ENCODE measurements at places on chromosomes 7 and 10.

GRCh38 chr10:60434418-60435046, 44.9 kb upstream of the ANK3 start:
- no peak for DNase-seq

- DNase-seq = no peak
Observed at GRCh38 chr10:78584266-78584665, 484.5 kb upstream of the ZMIZ1 start.

DNA sequence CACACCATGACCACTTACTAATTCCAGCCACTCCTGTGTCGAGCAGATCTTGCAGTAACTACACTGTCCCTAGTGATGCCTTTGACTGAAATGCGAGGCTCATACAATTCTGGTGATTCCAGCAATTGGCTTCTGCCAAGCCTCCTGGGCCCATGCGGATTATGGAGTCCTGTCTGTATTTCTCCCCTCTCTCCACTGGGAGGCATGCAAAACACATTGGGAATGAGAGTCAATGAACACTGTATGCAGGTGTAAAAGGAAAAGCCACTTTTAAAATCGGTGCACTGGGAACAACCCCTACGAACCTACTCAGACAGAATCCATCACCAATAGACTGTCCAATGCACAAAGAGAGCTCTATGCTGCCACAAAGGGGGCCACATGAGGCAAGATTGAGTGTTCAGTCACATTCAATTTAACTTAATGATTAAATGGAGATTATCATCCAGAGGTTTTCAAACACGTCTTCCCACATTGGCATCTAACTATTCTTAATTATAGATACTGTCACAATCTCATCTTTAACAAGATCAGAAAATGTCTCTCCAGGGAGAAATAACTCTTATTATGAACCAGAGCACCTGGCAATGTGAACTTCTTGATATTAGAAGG, 550.6 kb downstream of the GLRX3 start:
- no peak for DNase-seq

GRCh38 chr7:116942504-116942903, 10.8 kb upstream of the ST7 start:
- no peak for DNase-seq

GRCh38 chr7:25067726-25068501, 57.1 kb downstream of the CYCS start:
- no peak for DNase-seq

DNA sequence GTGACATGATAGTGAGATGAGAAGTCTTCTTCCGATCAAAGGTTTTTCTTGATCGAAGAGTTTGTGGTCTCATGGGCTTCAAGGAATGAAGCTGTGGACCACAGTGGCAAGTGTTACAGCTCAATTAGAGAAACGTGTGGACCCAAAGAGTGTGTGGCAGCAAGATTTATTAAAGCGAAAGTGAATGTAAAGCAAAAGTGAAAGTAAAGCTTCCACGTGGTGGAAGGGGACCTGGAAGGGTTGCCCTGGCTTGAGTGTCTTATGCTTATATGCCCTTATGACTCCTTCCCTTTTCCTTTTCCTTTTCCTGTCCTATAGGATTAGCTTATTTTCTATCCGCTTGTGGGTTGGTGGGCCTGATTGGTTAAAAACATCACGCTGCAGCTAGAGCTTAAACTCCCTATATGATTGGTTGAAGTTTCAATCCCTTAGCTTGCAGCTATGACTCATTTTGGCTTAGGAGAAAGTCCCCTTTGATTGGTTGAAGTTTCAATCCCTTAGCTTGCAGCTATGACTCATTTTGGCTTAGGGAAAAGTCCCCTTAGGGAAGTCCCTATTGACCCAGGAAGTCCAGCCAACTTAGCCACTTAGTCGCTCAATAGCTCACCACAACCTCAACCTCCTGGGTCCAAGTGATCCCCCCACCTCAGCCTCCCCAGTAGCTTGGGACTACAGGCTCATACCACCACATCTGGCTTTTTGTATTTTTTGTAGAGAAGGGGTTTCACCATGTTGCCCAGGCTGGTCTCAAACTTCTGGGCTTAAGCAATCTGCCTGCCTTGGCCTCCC, 34.7 kb downstream of the MRPS24 start:
- no peak for DNase-seq
